ENCODE measurements at places on chromosomes 4 and X.
A peak's percentile ranks its signal among the peaks of the same experiment; 100 is the strongest.

DNA sequence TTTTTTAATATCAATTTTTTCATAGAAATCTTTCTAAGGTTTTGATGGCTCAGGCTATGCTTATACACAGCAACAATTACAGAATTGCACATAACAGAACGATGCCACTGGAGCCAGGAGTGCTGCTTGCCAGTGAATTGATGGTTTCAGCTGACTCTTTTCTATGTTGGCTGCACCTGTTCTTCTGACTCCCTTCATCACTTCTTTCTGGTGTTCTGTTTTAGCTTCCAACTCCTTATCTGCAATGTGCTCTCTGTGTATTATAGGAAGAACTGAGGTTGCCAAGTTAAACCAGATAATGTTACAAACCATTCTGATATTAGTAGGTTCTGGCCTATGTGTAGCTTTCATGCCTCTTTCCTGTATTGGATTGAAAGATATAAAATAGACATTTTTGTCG, 11.6 kb upstream of the VEGFD start:
- DNase-seq = no peak

- DNase-seq = no peak
Measured at GRCh38 chr4:20831746-20832145, 131.5 kb downstream of the PACRGL start.

DNA sequence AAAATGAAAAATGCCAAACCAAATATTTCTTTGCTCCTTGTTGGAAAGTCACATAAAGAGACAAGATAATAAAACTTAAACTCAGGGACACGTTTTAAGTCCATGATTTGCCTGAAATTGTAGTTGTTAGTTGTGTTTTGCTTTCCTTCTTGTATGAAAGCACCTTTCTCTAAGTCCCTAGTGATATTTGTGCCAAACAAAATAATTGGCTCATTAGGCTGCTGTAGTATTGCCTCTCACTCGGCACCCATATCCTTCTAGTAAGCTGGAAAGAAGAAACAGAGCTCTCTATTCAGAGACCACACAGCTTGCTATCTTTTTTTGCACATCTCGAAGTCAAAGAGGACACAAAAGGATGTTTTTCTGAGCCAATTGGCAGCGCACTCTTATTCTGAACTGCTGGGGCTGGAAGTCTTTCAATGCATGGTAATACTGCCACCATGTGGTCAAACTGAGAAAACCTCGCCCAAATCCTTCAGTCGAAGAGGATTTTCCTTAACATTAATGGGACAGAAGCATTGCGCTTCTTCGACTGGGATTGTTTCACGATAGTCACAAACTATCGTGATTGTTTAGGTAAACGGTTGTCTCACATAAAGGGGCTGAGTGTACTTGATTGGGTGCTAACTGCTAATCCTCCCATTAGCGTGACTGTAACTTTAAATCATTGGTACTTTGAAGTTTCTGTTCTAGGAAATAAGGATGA, 571.9 kb upstream of the LCORL start:
- DNase-seq = peak; percentile 5

DNA sequence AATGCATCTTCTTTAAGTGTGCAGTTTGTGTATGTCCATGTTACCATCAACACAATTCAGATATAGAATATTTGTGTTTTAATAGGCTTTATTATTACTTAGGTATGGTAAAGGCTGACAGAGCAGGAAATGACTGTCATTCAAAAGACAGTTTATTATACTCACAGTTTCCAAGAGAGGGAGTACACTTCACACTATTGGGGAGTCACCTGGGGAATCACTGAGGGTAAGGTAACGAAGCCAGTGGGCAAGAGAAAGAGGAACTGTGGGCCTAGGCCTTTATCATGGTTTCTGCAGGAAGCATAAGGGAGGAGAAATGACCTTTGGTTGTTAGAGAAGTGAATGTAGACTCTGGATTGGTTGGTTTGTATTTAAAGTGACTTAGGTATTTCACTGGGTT, 235.1 kb upstream of the HCCS start:
- no peak for DNase-seq

GRCh38 chr4:4981827-4982226, 37.4 kb downstream of the CYTL1 start:
- no peak for DNase-seq

- no peak for DNase-seq
Measured at GRCh38 chr4:116358633-116359222, 726.6 kb downstream of the TRAM1L1 start.

GRCh38 chr4:163540977-163541376, 46.5 kb downstream of the TMA16 start:
- DNase-seq = no peak

DNA sequence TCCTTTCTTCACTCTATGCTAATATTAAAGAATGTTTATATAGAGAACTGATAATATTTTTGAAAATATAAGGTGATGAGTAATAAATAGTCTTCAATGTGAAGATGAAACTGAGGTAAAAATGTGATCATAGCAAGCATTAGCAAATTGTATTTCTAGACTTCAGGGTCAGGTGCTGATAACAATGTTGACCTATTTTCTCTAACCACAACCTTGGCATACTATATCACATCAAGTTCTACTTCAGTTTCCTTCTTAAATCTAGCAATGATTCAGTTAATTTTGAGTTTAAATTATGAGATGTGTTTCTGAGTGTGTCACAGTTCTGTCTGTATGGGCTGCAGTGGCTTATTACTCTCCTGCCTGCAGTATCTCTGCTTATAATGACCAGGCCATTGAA, 209.4 kb downstream of the RAPGEF2 start:
- DNase-seq = no peak

DNA sequence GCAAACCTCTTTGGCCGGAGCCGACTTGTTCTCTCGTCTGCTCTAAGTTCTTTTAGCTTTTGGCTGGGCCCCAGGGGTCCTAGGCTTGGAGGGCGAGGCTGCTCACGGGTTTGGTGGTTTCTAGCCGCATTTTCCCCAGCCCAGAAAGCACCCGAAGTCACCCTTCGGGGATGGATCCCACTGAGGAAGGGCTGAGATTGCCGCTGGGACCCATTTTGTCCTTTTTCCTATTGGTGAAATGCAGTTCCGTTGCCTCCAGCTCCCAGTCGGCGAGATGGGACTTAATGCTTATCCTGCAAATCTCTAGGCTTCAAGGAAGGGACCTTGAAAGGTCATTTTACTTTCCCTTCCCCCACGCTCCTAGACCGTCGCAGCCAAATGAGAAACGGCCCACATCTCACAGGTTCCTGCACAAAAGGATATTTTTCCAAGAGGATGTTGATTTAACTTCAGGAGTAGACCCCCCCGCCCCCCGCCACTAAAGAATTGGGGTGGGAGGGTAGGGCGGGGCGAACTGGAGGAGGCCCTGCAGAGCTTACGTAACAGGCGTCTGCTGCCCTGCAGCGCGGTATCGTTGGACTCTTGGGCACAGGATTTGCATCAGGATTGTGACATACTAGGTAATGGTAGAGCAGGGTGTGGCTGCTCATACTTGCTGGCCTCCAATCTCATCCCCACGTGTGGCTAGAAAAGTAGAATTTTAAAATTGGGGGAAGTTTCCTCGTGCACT, 564 bp downstream of the PGK1 start:
- no peak for DNase-seq

GRCh38 chrX:13428053-13428786, 108.4 kb upstream of the ATXN3L start:
- no peak for DNase-seq

- no peak for DNase-seq
Measured at GRCh38 chrX:7076245-7076661, 71.3 kb upstream of the STS start.

DNA sequence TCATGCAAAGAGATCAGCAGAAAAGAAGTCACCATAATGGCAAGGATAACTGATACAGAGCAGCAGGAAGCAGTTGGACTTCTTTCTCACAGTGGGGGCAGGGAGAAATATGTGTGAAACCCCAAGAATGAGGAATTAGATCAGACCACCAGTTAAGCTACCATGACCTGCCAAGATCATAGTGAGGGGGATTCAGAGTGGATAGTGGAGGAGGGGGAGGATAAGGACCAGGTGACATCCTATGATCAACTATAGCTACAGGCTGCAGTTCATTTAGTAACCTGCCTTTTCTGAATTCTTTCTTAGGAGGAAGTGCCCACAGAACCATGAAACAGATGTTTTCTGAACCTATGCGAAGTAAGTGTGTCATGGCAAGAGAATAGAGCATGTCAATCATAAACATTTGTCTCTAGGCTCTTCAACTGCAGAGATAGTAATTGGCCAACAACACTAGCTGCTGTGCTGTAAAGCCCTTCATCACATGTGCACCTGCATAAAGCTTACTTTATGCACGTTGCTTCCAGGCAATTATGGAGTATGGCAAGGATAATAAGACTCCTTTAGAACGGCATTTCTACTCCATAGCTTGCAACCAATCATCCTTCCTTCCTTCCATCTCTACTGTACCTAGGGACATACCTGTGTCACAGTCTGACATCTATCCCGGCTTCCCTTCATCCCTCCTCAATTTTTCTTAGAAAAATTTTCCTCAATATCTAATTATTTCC, 329.7 kb downstream of the EPHA5 start:
- DNase-seq = no peak

- DNase-seq = no peak
Measured at GRCh38 chr4:38805530-38806145, 1.0 kb upstream of the TLR1 start.

GRCh38 chr4:67234296-67234695, 311.0 kb downstream of the CENPC start:
- DNase-seq = no peak

DNA sequence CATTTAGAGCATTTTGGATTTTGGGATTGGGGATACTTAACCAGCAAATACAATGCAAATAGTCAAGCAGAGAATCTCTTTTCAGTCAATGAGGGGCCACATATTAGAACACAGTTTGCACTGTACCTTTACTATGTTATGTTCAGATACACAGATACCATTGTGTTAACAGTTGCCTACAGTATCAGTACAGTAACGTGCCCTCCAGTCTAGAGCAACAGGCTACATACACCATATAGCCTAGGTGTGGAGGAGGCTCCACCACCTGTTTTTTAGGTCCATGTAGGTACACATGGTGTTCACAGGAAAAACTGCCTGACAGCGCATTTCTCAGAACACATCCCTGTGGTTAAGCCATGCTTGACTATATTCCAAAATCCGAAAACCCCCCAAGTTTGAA, 9.1 kb downstream of the GRPEL1 start:
- no peak for DNase-seq

- no peak for DNase-seq
Measured at GRCh38 chrX:136572030-136572429, 40.0 kb downstream of the VGLL1 start.

DNA sequence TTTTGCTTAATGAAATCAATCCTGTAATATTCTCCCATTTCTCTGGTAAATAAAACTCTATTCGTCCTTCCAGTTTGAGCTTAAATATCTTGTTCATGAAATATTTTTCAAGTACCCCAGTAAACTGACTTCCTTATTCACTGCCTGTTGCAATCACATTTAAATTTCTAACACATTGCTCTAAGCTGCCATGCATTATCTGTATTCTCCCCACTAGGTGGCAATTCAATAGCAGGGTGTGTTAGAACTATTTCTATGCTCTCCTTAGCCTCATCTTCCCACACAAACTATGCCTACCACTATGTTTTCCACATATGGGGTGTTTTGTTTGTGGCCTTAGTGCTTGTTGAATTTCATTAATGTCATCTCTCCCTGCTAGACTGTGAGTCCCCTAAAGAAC, 377.1 kb upstream of the HS3ST1 start:
- DNase-seq = no peak

GRCh38 chrX:154116426-154117211, 19.1 kb upstream of the MECP2 start:
- no peak for DNase-seq

All from stimulated activated CD8-positive, alpha-beta memory T cell treated with anti-CD3 and anti-CD28 coated beads, Interleukin-15, amount 100 ng/mL, for 1 hour (primary cell).